A549 treated with AZD2906 at 1 μM for 4 hours (cell line): ENCODE measurements at places on chromosomes 13 and 19. TPM values are rescaled to one million over a fixed set of nuclear protein-coding genes. Genes with fewer than 3 reads are reported as not detected.

IL12RB1 gene
- not detected in 5 replicates for total RNA-seq

SRRM5 gene
- total RNA-seq: 0.60 to 1.0 TPM (median 0.69 TPM) in 5 replicates

SPRED3 gene
- 1.9 to 2.8 TPM (median 2.2 TPM) in 5 replicates for total RNA-seq

TYK2 gene
- total RNA-seq: 28.2 to 42.9 TPM (median 38.1 TPM) in 5 replicates

LPAR6 gene
- total RNA-seq: 0.40 to 0.98 TPM (median 0.79 TPM) in 5 replicates
